Spinal cord (tissue), 10 donors: ENCODE measurements at places on chromosomes 11 and 22. TPM values are rescaled to one million over a fixed set of nuclear protein-coding genes. Genes with fewer than 3 reads are reported as not detected.

- no peak for DNase-seq
Measured at GRCh38 chr22:43832393-43833265, 20.5 kb upstream of the EFCAB6 start.

- peak; percentile 81 for DNase-seq
Measured at GRCh38 chr11:96306933-96307775, 35.8 kb downstream of the MAML2 start.

DNA sequence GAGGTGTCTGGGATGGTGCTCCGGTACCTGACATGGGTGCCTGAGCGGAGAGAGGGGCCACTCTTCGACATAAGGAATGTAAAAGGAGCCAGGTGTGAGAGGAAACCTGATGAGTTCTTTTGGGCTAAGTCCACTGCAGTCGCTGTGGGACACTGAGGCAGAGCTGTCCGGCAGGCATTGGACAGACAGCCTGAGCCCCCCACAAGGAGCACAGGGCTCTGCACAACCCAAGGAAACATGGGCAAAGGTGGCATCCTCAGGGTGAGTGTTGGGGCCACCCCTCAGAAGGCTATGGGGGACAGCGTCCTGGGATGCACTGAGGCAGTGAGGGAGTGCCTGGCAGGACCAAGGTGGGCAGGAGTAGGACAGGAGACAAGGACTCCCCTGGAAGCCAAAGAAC lies 57.7 kb upstream of the EMID1 start:
- DNase-seq, result no peak

DNA sequence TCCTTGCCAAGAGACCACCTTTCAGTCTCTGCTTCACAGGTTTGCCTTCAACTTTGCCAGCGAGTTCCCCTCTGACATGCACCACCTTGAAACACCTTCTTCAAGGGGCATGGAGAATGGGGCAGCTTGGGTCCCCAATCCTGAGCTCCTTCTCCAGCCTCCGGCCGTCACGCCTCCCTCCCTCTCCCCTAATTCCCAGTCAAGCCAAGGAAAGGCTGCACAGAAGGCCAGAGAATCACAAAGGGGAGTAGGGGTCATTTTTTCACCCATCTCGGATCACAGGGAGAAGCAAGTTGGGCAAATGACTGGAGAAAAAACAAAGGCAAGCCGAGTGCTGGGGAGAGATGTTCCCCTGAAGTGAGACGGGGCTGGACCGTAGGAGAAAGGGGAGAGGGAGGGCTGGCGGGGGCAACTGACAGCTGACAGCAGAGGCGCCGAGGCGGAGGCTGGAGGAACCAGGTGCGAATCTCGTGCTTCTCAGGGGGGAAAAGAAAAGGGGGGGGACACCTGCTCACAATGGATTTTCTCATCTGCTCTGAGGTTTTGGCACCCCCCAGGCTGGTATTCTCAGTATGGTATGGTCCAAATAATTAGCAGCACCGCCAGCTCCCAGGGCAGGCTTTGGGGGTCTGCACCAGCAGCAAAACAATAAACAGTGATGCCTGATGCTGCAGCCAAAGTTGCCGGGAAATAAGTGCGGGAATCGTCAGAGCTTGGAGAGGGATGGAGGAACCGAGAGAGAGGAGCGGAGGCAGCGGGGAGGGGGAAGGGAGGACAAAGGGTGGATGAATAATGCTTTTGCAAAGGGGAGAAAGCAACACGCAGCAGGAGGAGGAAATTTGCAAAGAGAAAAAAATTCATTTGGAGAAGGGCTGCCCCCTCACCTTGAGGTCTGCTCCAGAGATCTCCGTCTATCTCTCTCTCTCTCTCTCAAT lies 644 bp downstream of the YPEL4 start:
- no peak for DNase-seq

DNA sequence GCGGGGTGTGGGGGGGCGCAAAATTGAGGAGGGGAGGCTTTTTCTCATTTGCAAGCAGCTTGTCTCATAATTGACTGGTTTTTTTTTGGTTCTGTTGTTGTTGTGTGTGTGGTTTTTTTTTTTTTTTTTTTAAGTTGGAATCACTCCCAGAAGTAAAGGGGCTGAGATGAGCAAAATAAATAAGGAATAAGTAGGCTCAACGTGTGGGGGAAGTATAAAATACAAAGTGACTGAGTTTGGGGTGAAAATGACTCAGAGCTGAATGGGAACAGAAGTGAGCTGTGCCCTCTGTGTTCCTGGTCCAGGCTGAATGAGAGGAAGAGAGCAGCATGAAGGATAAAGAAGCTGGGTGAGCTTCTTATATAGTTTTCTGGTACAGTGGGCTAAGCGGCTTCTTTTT lies 90.0 kb downstream of the GRIK4 start:
- DNase-seq, result no peak

GRCh38 chr22:20756846-20757245 lies 17.1 kb upstream of the SERPIND1 start:
- DNase-seq, result no peak

- no peak for DNase-seq
Measured at GRCh38 chr22:20191000-20191515, 40.2 kb upstream of the CCDC188 start.

The MEI1 gene
- total RNA-seq, result 1.5 TPM
